Effector CD8-positive, alpha-beta T cell (primary cell): ENCODE measurements at places on chromosomes 7 and 10.

GRCh38 chr10:118394301-118395200 lies 52.4 kb upstream of the FAM204A start:
- DNase-seq: no peak

DNA sequence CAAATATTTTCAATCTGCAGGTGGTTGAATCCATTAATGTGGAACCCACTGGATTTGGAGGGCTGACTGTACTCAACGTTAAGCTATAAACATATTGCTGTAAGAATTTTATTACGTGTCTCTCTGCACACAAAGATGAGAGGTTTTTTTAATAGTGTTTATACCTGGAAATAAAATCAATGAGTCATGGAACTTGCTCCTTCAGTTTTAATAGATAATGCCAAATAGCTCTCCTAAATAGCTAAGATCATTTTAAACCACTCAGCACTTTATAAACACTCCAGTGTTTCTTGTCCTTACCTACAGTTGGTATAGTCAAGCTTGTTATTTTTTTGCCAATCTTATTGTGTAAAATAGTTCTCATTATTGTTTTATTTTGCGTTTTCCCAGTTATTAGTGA lies 455.6 kb upstream of the FZD8 start:
- DNase-seq: no peak

- no peak for DNase-seq
Observed at GRCh38 chr10:33273295-33274002, 61.0 kb downstream of the NRP1 start.

GRCh38 chr7:117800406-117800805 lies 72.8 kb downstream of the CTTNBP2 start:
- DNase-seq: no peak

DNA sequence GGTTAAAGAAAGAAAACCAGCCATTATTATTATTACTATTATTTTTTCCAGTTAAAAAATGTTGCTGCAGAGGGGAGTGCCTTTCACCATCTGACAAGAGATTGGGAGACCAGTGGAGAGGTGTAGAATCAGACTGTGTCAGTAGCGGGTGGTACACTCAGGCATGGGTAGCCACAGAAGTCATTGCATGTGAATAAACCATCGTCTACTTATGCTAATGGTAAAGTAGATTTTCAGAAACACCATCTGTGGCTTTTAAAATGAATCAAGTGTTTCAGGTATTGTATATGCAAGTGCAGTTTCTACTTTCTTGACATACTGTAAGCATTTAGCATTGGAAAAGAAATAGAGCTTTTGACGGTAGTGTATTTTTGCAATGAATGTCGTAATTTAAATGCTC lies 131.5 kb upstream of the SP8 start:
- no peak for DNase-seq

DNA sequence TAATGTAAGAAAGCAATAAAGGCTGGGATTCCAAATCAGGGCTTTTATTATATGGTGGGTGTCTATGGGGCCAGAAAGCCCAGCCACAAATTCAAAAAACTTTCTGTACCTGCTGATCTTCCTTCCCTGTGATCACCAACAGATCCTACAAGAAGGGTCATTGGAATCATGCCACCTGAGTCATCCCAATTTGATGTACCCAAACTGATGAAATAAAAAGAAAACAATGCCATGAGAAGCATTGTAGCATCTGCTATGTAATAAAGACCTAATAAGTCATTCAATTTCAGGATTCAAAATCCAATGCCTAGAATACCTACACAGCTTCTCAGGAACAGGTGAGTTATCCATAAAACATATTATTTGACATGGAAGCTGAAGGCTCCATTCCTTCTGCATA lies 228.8 kb downstream of the DKK1 start:
- DNase-seq: no peak

- DNase-seq: no peak
Observed at GRCh38 chr10:15853800-15854199, 6.5 kb downstream of the MINDY3 start.

DNA sequence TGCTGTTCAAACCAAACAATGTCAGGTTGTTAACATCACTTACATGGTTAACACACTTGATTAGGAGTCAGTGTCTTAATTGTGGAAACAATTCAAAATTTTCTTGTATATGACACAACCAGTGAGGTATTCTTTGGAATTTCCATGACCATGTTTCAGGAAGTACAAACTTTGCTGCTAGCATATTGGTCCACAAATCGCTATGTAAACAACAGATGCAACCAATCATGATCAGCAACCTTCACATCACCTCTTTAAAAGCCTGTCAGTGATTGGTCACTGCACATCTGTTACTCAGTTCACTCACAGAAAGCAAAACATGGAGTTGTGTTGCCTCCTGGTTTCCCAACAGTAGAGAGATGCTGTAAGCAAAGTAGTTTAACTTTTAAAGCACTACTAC lies 108.9 kb upstream of the FAM3C start:
- no peak for DNase-seq

- DNase-seq: no peak
Observed at GRCh38 chr7:5681423-5681822, 100.0 kb downstream of the RNF216 start.

- no peak for DNase-seq
Observed at GRCh38 chr10:118383063-118383689, 41.1 kb upstream of the FAM204A start.

DNA sequence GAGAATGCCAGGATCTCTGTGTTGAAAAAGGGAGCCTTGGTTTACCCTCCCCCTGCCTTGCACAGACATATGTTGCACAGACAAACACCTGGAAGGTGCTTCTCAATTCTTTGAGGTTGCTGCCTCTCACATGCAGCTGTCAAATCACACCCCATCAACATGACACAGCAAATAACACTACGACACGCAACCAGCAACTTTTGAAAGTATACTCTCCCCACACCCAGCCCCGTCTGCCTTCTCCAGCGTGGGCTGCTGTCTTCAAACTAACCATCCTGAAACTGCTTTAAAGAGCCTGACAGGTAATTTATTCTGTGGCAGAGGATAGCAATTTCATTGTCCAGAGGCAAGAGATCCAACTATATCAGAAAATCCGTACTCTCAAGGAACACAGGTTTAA lies 136.1 kb downstream of the PLXNA4 start:
- no peak for DNase-seq

- DNase-seq: no peak
Observed at GRCh38 chr7:158805937-158806336, 23.4 kb downstream of the ESYT2 start.

DNA sequence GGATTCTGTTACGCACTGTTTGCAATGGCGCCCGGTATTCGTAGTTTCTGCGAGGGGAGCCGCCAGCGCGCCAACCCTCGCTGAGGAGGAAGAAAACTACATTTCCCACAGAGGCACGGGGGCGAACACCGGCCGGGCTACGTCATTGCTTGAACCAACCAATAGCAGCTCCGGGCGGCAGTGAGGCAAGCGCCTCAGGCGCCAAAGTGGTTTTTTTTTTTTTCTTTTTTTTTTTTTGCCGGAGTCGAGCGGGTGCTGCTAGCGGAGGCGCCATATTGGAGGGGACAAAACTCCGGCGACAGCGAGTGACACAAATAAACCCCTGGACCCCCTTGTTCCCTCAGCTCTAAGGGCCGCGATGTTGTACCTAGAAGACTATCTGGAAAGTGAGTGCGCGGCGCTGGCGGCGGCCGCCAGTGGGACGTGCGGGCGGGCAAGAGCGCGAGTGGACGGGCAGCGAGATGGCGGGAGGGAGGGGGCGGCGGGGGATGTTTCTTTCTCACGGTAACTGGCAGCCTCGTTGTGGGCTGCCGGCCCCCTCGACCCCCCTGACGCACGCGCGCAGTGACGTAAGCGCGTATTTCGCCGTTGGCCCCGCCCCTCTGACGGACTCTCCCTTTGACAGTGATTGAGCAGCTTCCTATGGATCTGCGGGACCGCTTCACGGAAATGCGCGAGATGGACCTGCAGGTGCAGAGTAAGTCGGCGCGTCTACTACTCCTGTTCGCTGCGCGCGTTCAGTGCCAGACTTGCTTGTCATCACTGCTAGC lies at the start of gene ING3:
ING3 (plus strand) TSS at position 239 of the 770 bp plus-strand sequence; CDS start at position 359, 120 bp downstream.
- peak; percentile 98 for DNase-seq

- no peak for DNase-seq
Observed at GRCh38 chr7:117772421-117772820, 100.8 kb downstream of the CTTNBP2 start.

GRCh38 chr10:99372546-99373271 lies 43.6 kb downstream of the CNNM1 start:
- no peak for DNase-seq

DNA sequence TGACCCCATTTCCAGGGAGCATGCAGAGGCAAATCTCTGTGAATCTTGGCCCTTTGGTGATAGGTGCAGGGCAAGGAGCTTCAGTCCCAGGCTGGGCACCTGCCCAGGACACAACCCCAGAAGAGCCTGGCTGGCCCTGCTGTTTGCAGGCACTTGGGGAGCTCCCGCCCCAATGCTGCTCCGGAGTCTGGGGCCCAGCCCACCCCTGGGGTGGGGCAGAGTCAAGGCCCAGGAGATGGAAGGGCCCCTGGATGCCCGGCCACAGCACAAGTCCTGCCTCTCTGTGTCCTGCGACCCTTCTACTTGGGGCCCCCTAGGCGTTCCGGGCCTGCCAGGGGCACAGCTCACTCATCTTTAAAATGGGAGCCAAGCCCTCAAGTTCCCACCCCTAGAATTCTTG lies 24.7 kb downstream of the PDGFA start:
- DNase-seq: no peak

- DNase-seq: no peak
Observed at GRCh38 chr7:95209788-95210187, 114.5 kb downstream of the PON1 start.

DNA sequence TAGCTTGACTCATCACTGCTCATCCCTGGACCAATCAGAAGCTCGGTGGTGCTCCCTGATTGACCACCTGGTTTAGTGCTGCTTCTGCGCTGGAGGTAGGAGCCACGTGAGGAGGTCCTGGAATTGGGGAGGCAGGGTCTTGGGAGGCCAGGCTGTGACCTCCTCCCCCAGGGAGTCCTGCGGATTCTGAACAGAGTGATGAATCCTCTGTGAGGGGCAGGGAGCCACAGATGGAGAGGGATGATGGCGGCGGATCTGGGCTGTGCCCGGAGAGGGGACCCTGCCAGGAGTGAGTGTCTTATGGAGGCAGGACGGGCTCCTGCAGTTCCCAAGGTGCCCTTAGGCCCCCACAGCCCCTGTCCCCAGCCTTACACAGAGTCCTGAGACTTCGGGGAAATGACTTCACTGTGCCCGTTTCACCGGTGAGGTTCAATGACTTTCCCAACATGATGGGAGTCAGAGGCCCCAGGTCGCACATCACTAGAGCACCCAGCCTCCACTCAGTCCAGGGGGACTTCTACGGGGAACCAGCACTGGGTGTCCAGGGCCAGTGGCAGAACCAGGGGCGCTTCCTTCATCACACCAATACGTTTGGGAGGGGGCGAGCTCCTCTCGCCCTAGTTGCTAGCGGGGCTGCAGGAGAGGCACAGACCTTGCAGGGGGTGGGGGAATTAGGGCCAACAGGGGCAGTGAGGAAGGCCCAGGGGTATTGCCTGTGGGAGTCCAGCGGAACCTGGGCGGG lies 48.9 kb downstream of the FKBP6 start:
- no peak for DNase-seq

- DNase-seq: no peak
Observed at GRCh38 chr7:135847242-135847641, 98.6 kb upstream of the FAM180A start.

DNA sequence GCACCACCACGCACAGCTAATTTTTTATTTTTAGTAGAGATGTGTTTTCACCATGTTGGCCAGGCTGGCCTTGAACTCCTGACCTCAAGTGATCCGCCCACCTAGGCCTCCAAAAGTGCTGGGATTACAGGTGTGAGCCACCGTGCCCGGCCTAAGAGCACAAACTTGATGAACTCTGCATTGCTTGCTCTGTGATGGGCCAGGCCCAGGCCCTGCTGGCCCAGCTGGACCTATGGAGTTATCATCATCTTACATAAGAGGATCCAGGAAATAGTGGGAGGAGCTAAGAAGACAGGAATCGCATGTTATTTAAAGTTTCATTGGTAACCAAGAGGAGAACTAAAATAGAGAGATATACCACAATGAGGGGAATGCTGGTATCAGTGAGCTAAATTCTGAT lies 86.9 kb downstream of the DAGLB start:
- no peak for DNase-seq

- no peak for DNase-seq
Observed at GRCh38 chr7:118153551-118154177, 30.3 kb upstream of the LSM8 start.

DNA sequence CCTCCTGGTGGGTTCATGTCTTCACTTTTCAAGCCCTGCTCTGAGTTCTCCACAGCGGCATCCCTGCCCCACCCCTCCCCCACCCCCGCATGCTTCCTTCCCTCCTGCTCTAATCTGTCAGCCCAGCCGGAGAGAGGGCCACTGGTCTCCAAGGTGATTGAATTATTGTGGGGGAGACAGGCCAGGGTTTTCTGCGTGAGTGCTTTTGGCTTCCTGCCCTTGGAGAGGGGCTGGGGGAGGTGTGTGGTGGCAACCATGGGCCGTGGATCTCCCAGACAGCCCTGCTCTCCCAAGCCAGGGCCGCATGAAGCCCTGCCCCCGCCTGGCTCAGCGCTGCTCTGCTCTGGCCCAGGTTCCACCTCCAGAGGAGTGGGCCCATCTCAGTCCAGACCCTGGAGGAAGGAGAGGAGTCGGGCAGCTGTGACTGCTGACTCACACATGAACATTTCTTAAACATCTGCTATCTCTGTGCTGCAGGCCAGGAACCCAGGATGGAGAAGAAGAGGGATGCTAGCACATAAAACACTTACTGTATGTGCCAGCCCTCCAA lies 109.9 kb downstream of the ZMIZ1 start:
- no peak for DNase-seq

GRCh38 chr7:99325001-99325493 lies 651 bp upstream of the ARPC1A start:
- no peak for DNase-seq

GRCh38 chr10:13709931-13710650 lies 123.3 kb downstream of the PRPF18 start:
- no peak for DNase-seq

- no peak for DNase-seq
Observed at GRCh38 chr10:122018491-122018890, 29.5 kb downstream of the TACC2 start.

- DNase-seq: no peak
Observed at GRCh38 chr10:89750441-89750840, 49.1 kb downstream of the KIF20B start.

GRCh38 chr10:97063271-97063982 lies 122.3 kb downstream of the SLIT1 start:
- no peak for DNase-seq

DNA sequence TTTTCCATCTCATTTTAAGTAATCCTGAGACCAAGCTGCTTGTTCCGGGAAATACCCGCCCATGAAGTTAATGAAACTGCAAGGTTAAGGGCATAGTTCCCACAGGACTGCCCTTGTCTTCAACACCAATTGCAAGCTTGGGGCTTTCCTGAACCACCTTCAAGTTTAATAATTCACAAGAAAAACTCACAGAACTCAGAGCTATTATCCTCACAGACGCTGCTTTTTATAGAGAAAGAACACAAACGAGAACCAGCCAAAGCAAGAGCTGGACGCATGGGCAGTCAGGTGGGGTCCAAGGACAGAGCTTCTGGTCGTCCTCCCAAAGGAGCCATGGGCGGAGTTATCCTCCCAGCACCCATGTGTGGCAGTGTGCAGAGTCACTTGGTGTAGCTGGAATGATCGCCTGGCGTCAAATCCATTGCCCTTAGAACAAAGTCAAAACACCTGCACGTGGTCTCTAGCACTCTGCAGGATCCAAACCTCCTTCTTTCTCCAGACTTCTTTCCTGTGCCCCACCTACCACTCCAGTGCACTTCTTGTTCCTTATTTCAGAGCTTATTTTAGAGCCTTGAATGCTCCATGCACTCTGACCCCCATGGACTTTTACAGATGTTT lies 56.7 kb downstream of the SNX10 start:
- DNase-seq: no peak

GRCh38 chr7:101164071-101164840 lies 1.1 kb downstream of the VGF start:
- DNase-seq: no peak
